ENCODE measurements at places on chromosomes 16 and 17. TPM values are rescaled to one million over a fixed set of nuclear protein-coding genes. Genes with fewer than 3 reads are reported as not detected.

DNA sequence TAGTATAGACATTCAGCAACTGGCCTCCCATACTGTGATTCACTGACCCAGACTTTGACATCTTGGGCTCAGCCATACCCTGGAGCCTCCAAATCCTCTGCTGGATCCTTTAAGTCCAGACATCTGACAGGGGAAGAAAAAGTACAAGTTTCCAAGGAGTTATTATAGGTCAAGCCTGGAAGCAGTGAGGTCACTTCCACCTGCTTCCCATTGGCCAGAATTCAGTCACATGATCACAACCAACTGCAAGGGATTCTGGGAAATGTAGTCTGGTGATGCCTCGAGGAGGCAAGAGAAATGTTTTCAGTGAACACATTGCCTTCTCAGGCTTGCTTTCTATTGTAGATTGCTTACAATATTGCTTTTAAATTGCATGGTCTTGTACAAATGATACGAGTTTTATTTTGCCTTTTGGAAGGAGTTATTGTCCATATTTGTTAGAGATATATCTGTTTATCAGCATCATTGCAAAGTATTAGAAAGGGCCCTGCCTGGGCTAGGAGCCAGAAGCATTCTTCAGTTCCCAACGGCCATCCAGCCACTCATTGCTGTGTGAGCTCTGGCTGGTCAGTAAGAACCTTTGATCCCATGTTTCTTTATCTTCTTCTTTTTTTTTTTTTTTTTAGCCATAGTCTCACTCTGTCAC, 696.9 kb downstream of the WWOX start:
- H3K36me3 ChIP-seq: no peaks in the 10 kb centered on the region
- no peak overlapping the region for H3K27ac ChIP-seq
- peak; percentile 4 for DNase-seq
- no peaks in the 10 kb centered on the region for H3K4me1 ChIP-seq

- H3K27me3 ChIP-seq: no peaks in the 10 kb centered on the region
- no peak overlapping the region for H3K27ac ChIP-seq
- no peak overlapping the region for H3K4me3 ChIP-seq
- no peak for DNase-seq
- no peaks in the 10 kb centered on the region for H3K4me1 ChIP-seq
These were observed 9.9 kb downstream of the XYLT2 start for GRCh38 chr17:50355701-50356341.

GRCh38 chr17:73119631-73120030, 27.1 kb upstream of the SLC39A11 start:
- no peak overlapping the region for H3K27ac ChIP-seq
- no peak overlapping the region for H3K4me3 ChIP-seq
- no peaks in the 10 kb centered on the region for H3K27me3 ChIP-seq

DNA sequence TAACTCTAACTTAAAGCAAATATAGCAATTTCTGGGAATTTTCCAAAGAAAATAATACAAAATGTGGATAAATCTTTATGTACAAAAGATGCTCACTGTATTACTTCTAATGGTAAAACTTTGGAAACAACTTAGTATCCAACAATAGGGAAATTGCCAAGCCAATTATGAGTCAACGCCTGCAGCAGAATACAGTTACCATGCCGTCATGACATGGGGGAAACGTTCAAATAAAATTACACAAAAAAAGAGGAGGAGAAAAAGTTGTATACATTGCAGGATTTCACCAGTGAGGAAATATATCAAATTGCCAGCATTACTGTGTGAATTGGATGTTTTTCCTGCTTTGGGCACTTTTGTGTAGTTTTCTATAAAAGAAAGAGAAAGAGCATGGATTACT, 469.6 kb downstream of the SOX9 start:
- no peaks in the 10 kb centered on the region for H3K36me3 ChIP-seq
- no peaks in the 10 kb centered on the region for H3K27me3 ChIP-seq
- DNase-seq: peak; percentile 92
- peak overlapping the region; percentile 27 for H3K27ac ChIP-seq
- peaks cover 14% of the 10 kb centered on the region for H3K4me1 ChIP-seq
- H3K4me3 ChIP-seq: peak overlapping the region; percentile 81

XYLT2 gene
- 43.6 TPM for total RNA-seq

PLLP gene
- total RNA-seq: not detected

Data from GM23248 (cell line).